ENCODE measurements at places on chromosomes 13 and 19.
A peak's percentile ranks its signal among the peaks of the same experiment; 100 is the strongest.

DNA sequence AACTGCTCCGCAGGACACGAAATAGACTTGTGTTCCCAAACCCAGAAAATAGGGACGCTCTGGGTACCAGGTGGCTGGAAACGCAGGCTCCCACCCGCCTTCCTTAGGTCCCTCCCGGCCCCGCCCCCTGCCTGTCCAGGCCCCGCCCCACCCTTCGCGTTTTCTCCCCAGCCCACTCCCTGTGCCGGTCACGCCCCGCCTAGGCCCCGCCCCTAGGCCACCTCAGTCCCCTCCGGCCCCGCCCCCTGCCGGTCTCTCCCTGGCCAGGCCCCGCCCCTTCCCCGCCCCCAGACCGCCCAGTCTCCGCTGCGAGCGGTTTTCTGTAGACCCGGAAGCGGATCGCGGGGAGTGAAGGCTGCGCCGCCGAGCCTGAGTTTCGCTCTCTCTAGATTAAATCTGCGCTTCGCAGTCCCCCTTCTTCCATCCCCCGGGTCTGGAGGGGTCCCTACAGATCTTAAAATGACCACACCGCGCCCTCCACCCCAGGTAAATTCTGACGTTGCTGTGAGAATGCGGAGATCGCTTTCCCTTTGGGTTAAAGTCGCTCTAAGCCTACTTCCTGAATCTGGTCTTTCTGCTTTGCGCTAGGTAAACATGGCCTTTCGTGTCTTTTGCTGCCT, 3.7 kb upstream of the ZNF665 start:
- peak; percentile 80 for DNase-seq

- DNase-seq: no peak
Measured at GRCh38 chr19:42442833-42443232, at the start of gene CXCL17. Gene CXCL17 (minus strand): TSS chr19:42442946. CDS start chr19:42442832, 114 bp downstream.

- no peak for DNase-seq
Measured at GRCh38 chr13:104641309-104641708, 1575.1 kb upstream of the SLC10A2 start.

GRCh38 chr13:71278512-71278911, 588.5 kb downstream of the DACH1 start:
- no peak for DNase-seq

DNA sequence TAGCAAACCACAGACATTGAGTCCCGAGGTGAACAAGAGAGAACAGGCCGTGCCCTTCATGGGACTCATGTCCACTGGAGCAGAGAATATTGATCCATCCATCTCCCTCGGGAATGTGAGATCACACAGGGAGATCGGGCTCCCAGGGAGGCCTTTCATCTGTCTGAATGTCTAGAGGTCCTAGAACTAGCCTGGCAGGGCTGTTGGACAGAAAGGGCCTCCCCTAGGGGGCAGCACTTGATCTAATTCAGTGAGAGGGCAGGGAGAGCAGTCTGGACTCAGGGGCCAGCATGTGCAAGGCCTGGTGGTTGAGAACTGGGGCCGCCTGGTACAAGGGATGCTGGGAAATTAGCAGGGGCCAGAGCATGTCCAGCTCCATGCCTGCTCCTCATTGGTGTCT, 4.3 kb downstream of the RUVBL2 start:
- no peak for DNase-seq

- no peak for DNase-seq
Measured at GRCh38 chr13:44601586-44601985, 25.5 kb upstream of the TSC22D1 start.

- no peak for DNase-seq
Measured at GRCh38 chr13:67643516-67644055, 413.4 kb upstream of the PCDH9 start.

DNA sequence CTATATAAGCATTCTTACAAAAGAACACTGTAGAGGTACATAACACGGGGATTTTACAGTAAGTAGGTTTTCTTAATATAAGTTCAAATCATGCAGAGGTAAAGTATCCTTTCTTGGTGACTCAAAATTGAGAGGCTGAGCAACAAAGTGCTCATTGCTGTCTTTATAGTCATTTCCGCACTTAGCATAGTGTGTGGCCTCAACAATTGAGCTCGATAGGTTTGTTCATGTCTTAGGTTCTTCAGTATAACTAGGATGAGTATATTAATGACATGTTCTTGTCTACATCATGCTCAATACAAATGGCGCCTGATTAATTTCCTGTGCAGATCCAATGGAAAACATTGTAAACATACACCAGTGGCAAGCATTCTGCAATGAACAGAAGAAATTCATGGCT, 1.4 kb downstream of the WDFY2 start:
- DNase-seq: no peak

DNA sequence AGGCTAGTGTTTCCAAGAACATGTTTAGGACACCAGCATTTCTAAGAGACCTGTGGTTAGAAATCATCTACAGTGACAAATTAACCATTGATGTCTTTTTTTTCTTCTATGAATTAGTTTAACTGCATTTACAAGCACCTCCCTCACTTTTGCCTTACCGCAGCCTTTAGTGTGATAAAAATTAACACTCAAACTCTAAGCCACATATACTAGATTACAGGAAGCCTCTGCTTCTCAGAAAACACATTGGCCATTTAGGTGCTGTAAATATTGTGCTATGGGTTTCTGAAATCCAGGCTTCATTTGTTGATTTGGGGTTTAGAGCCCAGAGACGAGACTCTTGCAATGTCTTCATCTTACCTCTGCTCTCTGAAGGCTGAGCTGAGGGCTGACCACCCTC, 34.6 kb upstream of the OLFM4 start:
- no peak for DNase-seq

DNA sequence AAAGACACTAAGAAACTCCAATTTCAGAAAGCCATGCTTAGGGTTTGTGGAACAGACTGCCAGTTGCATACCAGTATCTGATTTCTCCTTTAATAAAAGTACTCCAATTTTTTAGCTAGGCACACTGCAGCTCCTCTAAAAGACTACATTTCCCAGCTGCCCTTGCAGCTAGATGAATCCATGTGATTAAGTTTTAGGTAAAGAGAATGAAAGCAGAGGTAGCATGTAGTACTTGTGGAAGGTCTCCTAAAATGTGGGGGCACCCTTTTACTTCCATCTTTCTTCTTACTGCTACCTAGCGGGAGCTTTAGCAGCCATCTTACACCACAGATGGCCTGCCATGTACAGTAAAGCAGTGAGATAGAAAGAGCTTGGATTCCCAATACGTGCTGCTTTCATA, 33.0 kb upstream of the TSC22D1 start:
- no peak for DNase-seq

DNA sequence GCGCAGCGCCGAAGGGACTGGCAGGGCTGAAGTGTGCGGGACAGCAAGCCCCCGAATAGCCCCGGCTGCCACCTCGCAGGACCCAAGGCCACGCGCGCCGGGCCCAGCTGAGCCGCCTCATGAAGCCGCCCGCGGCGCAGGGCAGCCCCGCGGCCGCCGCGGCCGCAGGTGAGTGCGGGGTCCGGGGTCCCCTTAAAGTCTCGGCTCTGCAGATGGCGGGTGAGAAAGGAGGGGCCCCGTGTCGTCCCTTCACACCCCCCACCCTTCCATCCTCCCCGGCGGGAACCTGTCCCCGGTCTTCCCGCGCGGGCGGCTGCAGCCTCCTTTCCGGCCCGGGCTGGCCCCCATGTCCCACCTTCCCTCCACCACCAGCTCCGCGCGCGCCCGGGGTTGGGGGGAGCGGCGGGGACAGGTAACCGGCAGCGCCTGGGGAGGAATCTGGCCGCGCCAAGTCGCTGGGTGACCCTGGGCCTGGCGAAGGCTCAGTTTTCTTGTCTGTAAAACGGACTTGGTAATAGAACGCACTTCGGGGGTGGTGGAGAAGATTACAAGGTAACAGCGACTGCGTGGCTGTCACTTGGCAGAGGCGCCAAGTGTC, 338 bp downstream of the RGCC start:
- no peak for DNase-seq

DNA sequence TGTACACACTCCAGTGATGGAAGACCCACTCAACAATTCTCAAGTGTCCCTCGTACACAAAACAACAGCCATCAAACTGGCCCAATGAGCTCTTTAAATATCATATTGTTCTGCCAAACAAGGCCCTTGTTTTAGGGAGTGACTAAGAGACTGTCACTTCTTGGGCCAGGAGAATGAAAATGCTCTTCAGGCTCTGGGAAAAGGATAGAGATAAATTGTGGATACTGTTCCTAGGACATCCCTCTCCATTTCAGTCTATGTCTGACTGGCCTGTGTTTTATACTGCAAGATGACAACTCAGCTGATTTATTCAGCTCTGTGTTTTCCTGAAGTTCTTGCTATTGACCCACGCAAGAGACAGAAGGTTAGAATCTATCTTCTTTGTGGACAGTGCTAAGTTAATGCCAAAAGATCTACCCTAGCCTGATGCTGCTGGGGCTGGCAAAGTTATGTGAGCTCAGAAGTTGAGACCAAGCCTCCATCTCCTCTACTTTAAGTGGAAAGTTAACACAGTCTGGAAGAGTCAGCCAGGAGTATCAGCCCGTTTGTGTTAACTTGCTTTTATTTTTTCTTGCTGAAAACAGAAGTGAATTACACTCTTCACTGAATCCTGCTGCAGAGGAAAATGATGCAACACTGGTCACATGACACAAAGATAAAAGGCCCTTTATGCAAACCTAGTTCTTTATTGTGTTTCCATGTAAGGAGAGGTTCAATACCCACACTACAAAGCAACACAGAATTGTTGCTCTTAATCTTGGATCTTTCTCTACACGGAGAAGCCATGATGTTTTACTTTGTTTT, 14.6 kb downstream of the FRY start:
- no peak for DNase-seq

DNA sequence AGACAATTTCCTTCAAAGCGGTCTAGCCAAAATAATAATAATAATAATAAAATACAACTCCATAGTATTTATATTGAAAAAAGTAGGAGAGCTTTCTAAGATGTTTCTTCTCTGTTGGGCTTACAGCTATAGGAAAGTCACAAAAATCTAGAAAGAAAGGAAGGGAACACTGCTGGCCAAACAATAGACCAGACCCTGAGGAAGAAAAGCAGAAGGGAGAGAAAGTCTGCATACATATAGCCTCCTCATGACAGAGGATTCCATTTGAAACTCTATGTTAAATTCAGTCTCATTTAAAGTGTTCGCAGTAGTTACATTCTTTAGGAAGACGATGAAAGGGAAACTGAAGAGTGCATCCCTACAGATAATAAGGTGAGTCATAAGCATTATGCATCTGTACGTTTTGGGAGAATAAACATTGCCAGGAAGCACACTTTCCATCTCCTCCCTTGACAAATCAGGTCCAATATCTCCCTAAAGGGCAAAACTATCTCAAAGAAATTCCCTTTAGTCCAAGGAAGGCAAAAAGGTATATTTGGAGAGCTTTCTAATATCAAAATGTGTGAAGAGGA, 86.5 kb downstream of the PCDH9 start:
- DNase-seq: no peak

- no peak for DNase-seq
Measured at GRCh38 chr13:113579686-113580085, 4.9 kb upstream of the TFDP1 start.

- DNase-seq: no peak
Measured at GRCh38 chr13:113142876-113143275, 15.6 kb upstream of the PROZ start.

- no peak for DNase-seq
Measured at GRCh38 chr13:75596657-75597182, 39.4 kb upstream of the LMO7 start.

- DNase-seq: no peak
Measured at GRCh38 chr19:58555920-58556621, 1.2 kb upstream of the CHMP2A start.

- DNase-seq: no peak
Measured at GRCh38 chr19:3577723-3578344, 5.1 kb downstream of the HMG20B start.

DNA sequence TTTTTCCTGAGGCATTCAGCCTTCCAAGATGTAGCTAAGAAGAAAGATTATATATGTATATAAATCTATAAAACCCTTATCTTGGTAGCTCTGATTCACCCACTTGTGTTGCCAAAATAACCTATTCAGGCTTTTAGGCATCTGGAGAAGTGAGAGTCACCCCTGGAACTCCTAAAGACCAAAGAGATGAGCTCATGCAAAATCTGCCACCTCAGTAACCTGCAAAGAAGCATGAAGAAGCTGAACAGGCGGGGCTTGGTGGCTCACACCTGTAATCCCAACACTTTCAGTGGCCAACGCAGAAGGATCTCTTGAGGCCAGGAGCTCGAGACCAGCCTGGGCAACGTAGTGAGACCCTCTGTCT, 393.7 kb downstream of the FOXO1 start:
- no peak for DNase-seq

DNA sequence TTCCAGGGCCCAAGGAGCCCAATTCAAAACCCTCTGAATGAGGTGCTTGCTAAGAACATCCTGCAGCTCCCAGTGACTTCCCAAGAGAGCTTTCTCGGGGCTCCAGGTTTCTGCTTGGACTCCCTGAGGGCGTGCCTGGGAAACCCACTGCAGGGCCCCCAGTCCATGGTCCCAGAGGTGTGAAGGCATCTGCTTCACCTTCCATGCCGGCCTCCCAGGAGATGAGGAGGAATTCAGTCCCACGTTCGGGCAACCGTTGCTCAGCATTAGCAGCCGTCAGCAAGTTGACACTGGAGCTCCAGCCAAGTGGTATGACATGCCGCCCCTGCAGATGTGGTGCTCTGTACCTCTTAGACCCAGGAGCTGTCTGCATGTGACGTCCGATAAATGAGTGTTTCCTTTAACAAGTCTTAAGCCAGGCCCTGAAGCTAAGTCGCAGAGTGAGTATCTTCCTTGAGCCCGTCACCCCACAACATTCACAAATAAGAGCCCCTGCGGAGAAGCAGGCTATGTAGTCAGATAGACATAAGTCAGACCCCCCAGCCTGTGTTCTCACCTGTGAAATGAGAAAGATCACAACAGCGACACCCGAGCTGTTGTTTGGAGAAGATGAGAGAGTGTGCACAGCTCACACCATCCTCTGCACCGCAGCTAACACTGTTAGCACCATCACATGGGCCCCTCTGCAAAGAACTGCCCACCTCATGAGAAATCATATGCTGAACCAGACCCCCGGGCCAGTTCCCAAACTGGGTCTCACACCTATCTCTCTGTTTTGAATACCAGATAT, 150.3 kb downstream of the KATNAL1 start:
- no peak for DNase-seq

DNA sequence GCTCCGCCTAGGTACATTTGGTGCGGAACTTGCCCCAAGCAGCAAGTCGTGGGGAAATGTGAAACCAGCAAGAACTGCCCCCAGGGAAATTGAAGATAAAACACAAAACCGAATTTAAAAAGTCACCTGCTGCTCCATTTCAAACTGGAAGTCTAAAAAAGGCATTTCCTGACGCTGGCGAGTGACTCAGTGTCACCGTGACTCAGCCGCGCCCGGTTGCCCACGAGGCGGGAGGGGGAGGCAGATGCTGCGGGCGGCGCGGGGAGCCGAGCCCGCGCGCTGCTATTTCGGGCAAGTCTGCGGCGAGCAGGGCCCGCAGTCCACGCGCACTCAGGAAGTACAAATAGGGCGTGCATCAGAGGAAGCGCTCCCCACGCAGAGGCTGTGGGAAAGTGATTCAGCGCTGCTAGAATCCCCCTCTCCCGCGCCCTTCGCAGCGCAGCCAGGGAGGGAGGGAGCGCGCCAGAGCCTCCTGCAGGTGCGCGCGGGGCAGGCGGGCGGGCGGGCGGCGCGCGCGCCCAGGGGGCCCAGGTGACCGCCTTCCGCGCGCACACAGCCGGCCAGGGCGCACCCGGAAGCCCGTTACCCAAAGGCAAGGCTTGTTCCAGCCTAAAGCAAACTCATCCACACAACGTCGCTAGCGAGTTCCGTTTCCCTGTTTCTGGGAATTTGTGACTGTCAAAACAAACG, 168.8 kb downstream of the COL4A1 start:
- DNase-seq: peak; percentile 97

- no peak for DNase-seq
Measured at GRCh38 chr13:28379371-28380083, 115.4 kb downstream of the FLT1 start.
